Stimulated activated CD4-positive, alpha-beta T cell treated with anti-CD3 and anti-CD28 coated beads, Interleukin-15, amount 100 ng/mL, for 24 hours (primary cell): ENCODE measurements at places on chromosomes 5 and 9.

GRCh38 chr9:32426278-32426939, 42.0 kb downstream of the ACO1 start:
- no peak for DNase-seq

DNA sequence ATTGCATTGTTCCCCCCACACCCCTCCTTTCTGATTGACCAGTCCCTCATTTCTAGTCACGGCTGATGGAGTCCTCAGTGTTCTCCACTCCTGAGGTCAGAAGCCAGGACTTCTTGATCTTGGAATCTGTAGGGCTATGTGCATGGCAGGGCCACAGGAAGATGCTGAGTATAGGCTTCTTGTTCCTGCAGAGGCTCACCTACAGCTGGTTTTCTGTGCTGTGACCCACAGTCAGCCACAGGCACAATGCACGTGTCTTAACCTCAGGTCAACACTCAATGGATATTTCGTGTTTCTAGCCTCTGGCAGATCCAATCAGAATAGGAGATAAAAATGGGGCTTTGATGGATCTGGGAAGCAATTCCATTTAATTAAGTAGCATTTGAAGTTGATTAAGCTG, 14.3 kb upstream of the CXCL14 start:
- no peak for DNase-seq

DNA sequence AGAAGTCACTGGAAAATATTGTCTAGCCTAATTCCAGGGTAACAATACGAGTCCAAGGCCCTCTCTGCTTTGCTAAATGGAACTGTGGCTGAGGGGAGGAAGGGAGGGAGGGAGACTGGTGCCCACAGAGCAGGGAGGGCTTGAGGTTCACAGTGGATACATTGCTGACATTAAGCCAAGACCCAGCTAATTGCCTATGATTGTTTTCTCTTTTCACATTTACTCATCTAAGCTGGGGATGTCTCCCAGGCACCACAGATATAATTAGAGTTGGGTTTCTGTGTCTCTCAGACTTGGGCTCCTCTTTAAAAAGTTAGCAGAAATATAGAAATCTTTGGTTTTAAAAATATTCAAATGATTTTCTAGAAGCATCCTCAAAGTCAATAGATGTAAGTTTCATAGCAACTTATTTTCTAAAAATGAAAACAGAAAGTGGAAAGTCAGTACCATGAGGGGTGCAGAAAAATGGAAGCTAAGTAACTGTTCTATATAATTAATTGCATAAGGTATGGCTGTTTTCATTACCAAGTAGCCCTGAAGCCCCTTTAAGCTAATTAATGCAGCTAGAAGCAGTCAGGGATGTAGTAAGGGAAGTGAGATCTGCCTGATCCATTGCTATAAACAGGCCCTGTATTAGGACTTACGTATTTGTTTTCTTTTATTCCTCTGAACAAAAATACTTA, 259.8 kb downstream of the NDUFS4 start:
- no peak for DNase-seq

DNA sequence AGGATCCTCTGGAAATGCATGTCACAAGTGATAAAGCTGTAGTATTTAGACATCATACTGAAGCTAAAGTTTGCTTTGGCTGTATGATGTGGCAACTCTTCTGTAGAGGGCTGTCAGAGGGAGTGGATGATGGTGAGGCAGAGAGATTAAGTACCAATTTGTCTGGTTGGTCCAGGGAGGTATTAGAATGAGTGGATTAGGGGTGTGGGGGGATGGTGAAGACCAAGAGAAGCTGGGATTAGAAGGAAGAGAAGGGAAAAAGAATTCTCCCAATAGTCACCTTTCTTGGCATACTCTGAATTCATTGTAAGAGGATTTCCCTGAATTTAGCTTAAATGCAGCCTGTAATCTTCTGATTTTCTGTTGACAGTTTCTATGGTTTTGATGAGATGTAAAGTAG, 3.6 kb downstream of the PCDHAC2 start:
- no peak for DNase-seq

GRCh38 chr5:50547303-50547702, 106.2 kb upstream of the EMB start:
- DNase-seq, result no peak

- DNase-seq, result no peak
Measured at GRCh38 chr9:2427120-2427891, 194.3 kb upstream of the VLDLR start.
